ENCODE measurements at places on chromosomes 7 and 10.
A peak's percentile ranks its signal among the peaks of the same experiment; 100 is the strongest.

DNA sequence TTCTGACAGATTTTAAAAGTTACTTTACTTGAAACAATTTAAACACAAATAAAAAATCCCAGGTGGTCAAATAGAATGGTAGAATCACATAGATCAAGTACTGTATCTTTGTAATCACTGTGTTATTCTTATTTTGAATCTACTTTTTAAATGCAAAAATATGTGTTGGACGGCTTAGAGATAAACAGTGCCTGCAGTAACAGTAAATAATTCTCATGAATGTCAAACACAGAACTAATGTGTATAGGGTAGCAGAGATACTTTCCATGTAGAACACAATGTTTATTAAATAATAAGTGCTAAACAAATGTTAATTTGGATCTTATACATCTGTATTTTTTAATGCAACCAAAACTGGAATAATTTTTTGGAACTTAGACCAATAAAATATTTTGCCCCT, 1199.4 kb downstream of the SORCS1 start:
- DNase-seq = no peak

DNA sequence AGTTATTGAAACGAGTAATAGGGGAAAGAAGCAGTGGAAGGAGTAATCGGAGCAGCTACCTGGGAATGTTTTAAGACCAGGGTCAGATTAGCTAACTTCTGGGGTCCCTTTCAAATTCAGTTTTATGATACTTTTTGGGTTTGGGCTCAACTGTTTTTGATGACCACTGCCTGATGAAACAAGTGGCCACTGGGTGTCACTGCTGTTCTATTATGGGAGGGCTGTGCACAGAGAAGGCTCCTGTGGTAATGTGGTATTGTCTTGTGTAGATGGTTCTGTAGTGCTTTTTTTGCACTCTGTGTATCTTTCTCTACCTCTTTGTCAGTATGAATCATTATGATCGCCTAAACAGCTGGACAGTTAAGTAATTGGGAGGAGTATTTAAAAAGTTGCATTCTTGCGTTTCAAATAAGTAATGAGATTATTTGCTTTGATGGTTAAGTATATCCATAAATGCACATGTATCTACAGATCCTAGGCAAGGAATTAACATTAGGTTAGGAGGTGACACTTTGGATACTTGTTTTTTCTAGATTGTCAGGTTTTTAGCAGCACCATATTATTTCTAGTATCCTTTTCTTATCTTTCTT, 128.4 kb downstream of the ABCA13 start:
- DNase-seq = no peak

- DNase-seq = no peak
These were observed 146.2 kb upstream of the LYZL1 start for GRCh38 chr10:29142516-29143314.

DNA sequence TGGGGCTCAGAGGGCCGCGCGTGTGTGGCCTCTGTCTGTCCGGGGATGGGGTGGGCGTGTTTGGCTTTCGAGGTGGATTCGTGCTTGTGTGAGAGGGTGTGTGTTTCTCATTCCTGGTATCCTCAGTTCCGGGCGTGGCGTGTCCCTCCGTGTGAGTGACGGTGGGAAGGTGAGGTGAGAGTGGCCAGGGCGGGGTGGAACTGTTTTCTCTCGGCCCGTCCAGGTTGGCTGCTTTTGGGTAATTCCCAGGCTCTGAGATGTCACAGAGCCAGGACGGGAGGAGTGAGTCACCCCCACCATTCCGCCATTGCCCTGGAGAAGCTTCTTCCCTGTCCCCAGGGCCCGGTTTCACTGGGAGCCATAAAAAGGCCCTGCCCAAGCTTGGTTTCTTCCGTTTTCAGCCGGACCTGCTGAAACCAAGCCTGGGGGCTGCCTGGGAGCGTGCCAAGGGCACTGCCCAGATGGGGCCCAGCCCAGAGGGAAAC, 21.3 kb upstream of the CLDN4 start:
- no peak for DNase-seq

- DNase-seq = peak; percentile 25
These were observed 40.4 kb downstream of the WIPI2 start for GRCh38 chr7:5230265-5231067.
